ENCODE measurements at places on chromosomes 5 and 9. TPM values are rescaled to one million over a fixed set of nuclear protein-coding genes. Genes with fewer than 3 reads are reported as not detected.
A peak's percentile ranks its signal among the peaks of the same experiment; 100 is the strongest.

Gene ZFP37
- total RNA-seq: 1.5 TPM

Gene IRX2
- total RNA-seq: not detected

DNA sequence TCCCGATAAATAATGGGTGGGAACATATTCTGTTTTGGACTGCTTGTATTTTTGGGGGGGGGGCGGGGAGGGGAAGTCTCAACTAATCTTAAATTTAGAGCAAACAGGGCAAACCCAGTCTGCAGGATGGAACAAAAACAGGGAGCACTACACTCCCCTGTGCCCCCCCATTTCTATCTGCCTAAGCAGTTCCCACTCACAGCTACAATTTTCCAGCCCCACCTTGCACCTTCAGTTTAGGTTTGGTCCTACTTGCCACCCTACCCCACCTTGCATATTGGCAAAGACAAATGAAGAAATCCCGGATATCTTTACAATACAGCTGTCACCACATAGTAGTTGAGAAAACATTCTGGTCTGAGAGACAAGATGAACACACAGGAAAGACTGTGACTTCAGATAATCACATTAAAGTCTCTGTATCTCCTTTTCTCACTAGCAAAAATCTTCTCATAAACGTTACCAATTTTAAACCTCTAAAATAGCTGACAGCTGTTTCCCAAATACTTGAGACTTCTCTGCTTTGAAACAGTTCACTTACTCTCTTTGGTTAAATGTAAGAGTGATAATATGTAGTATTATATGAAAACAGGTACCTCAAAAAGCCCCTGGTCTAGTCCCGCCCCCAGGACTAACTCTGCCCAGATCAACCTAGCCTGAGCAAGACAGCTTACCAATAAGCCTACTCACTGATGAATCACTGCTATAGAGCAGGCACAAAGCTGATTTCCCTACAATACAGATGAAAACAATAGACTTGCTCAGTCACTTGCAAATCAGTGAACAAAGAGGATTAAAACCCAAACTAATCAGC, 5.2 kb upstream of the RAPGEF6 start:
- H3K27ac ChIP-seq: peak overlapping the region; percentile 85
- peak; percentile 84 for DNase-seq
- peaks cover 9% of the 10 kb centered on the region for H3K36me3 ChIP-seq
- H3K4me1 ChIP-seq: peaks cover 25% of the 10 kb centered on the region

DNA sequence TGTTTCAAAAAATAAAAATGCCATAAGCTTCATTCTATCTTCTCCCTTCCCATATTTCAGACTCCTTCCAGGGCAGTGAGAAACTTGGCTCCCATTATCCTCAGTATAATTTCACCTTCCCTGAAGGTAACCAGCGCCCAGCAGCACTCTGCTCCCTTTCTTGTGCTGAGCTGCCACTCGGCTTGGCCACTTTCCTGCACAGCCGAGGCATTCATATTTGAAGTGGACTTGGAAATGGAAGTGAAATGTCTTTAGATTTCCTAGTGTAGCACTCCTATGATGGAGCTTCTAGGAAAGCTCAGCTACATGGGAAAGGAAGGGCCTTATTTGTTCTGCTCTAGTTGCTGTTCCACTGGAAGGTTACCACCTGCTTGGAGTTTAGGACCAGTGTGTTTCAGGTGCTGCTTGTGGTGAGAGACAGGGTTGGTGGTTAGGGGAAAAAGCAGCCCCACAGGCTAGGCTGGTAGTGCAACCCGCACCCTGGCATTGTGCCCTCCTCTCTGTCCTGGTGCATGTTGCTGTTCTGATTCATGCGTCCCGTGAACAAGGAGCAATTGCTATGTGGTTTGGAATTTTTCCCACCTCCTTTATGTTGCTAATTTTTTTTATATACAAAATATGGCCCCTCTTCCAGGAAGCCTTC, 53.8 kb downstream of the RAD23B start:
- H3K27me3 ChIP-seq: no peaks in the 10 kb centered on the region
- no peak overlapping the region for H3K27ac ChIP-seq
- H3K4me1 ChIP-seq: peaks cover 5% of the 10 kb centered on the region
- no peak overlapping the region for H3K4me3 ChIP-seq
- no peak for DNase-seq

DNA sequence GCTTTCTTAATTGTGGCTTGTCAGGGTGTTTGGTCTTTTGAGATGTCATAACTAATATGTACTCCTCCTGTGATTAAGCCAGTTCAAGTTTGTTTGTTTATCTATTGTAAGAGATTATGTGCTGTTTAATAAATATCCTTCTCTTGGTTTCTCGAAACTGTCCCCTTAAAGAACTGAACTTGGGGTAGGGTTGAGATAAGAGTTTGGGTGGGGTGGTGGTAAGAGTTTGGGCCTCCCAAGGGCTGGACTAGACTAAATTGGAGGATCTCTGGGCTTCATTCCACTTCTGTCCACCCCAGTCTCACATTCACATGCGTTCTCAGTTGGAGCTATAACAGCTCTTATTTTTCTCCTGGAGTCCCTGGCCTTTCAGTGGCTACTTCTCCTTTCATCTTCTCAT, 38.2 kb downstream of the AQP7 start:
- H3K27me3 ChIP-seq: no peaks in the 10 kb centered on the region
- no peak overlapping the region for H3K27ac ChIP-seq
- H3K4me1 ChIP-seq: no peaks in the 10 kb centered on the region
- H3K36me3 ChIP-seq: peaks cover 28% of the 10 kb centered on the region
- H3K4me3 ChIP-seq: no peak overlapping the region

- H3K27me3 ChIP-seq: peaks cover 11% of the 10 kb centered on the region
- DNase-seq: peak; percentile 72
- no peaks in the 10 kb centered on the region for H3K36me3 ChIP-seq
- H3K27ac ChIP-seq: no peak within 1 kb of the TSS
- peak within 1 kb of the TSS; percentile 73 for H3K4me3 ChIP-seq
Observed at GRCh38 chr5:42756606-42757601, at the start of gene CCDC152. Gene CCDC152 (plus strand): TSS chr5:42756818. CDS start chr5:42759122, 2,304 bp downstream.

- no peak for DNase-seq
- no peak overlapping the region for H3K4me3 ChIP-seq
- no peak overlapping the region for H3K27ac ChIP-seq
- peaks cover 7% of the 10 kb centered on the region for H3K36me3 ChIP-seq
- H3K4me1 ChIP-seq: no peaks in the 10 kb centered on the region
Observed at GRCh38 chr5:78830528-78831046, 154.5 kb downstream of the ARSB start.

DNA sequence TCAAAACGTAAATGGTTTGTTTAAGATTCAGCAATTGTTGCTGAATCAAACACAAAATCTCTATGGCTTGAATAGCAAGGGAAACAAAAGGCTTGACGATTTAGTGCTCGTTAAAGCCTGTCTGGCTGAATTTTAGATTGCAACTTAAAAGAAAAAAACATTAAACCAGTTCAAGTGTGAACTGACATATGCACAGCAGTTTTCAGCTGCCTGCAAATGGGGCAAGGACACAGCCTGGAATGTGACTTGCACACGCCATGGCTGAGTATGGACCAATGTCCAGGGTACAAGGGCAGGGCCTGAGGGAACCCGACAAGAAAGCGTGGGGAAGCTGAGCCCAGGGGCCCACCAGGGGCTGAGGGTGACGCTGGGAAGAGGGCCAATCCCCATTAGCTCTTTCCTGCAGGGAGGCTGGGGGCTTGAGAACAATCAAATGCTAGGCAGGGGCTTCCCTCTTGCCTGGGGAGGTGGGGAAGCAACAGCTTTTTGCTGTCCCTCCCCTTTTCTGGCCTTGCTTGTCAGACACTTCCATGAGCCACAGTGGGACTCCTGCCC, 89.6 kb upstream of the LRRTM2 start:
- H3K4me3 ChIP-seq: no peak overlapping the region
- DNase-seq: no peak
- H3K27me3 ChIP-seq: no peaks in the 10 kb centered on the region

DNA sequence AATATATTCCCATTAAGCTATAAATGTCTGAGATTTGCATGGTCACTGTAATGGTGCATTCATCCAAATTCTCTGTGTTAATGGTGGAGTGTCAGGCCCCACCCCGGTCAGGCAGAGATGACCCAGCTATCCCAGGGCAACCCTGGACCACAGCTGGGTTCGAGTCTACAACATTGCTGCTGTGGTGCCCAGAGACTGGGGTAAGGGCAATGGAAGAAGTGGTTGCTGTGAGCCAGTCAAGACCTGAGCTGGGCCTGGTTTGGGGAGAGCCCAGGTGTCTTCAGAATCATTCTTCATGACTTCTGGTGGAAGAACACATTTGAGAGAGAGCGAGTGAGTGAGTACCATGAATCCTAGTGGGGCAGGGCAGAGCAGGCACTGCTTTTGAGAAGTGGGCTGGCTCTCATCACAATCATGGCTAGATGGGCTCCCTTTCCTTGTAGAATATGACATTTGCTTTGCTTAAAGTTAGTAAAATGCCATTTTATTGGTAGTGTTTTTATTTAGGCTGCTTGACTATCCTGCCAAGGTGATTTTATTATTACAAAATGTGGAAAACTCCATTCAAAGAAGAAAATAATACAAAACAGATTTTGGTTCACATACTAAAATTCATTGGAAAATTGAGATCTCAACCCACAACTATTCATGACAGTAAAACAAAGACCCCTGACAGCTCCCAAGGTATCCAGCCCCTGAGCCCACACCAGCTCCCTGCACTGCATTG, 125.8 kb upstream of the SLC25A48 start:
- H3K27me3 ChIP-seq: no peaks in the 10 kb centered on the region
- no peak overlapping the region for H3K4me3 ChIP-seq
- H3K27ac ChIP-seq: no peak overlapping the region
- no peaks in the 10 kb centered on the region for H3K4me1 ChIP-seq
- H3K36me3 ChIP-seq: no peaks in the 10 kb centered on the region

DNA sequence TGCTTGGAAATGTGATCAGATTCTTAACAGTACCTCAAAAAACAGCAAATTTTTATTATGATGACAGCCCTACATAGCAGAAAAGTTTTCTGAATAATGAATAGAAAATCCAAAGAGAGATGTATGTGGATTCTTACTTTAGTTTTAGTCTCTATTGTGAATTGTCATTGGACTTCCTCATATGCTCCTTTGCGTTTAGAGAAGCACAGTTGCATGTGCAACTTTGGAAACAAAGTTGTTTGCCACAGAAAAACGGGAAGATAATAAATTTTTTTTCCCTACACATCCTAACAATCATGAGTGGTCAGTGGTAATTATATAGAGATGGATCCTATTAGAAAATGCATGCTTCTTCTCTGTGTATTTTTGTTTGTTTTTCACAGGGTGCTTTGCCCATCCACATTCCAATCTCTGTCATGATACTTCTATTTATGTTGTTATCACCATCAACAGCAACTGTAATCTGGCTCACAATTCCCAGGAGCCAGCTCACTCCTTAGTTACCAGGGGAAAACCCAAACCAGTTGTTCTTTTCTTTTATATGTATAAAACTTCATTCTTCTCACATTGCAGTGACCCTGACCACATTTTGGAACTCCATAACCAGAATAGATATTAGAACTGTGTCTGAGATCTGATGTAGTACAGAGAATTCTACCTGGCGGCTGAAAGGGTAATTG, 118.7 kb downstream of the NDUFS4 start:
- H3K27ac ChIP-seq: no peak overlapping the region
- H3K4me1 ChIP-seq: no peaks in the 10 kb centered on the region
- H3K4me3 ChIP-seq: no peak overlapping the region
- no peak for DNase-seq
- no peaks in the 10 kb centered on the region for H3K27me3 ChIP-seq

GRCh38 chr5:68233075-68233474, 17.5 kb downstream of the PIK3R1 start:
- no peak for DNase-seq
- no peak overlapping the region for H3K4me3 ChIP-seq
- H3K27ac ChIP-seq: no peak overlapping the region
- H3K36me3 ChIP-seq: peaks cover 5% of the 10 kb centered on the region
- H3K4me1 ChIP-seq: peaks cover 78% of the 10 kb centered on the region

GRCh38 chr5:1021136-1021968, 12.8 kb downstream of the NKD2 start:
- H3K4me3 ChIP-seq: no peak overlapping the region
- no peaks in the 10 kb centered on the region for H3K36me3 ChIP-seq
- no peak overlapping the region for H3K27ac ChIP-seq
- no peaks in the 10 kb centered on the region for H3K27me3 ChIP-seq
- DNase-seq: no peak

- DNase-seq: no peak
- peaks cover 12% of the 10 kb centered on the region for H3K27me3 ChIP-seq
- H3K27ac ChIP-seq: no peak overlapping the region
Observed at GRCh38 chr5:107680799-107681198, 10.1 kb upstream of the EFNA5 start.
